ENCODE measurements at places on chromosomes 6 and 20.

- DNase-seq: no peak
Measured at GRCh38 chr6:108764580-108764950, 83.7 kb upstream of the ARMC2 start.

- DNase-seq: no peak
Measured at GRCh38 chr6:9168669-9169068, 733.3 kb upstream of the SLC35B3 start.

- no peak for DNase-seq
Measured at GRCh38 chr20:61891916-61892649, 173.6 kb downstream of the TAF4 start.

DNA sequence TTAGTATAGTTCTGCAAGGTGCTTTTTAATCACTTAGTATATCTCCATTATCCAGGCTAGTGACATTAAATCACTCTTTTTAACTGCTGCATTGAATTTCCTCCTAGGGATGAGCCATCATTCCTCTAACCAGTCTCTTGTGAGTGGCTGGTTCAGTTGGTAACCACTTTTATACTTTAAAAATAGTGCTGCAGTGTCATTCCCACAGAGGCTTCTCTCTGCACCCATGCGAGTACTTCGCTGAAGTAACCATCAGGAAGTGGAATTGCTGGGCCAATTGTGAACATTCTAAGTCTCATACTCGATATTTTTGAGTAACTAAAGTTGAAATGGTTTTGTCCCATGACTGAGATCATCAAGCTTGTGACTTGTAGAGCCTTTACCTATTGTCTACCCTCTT, 2.1 kb downstream of the BTN3A2 start:
- no peak for DNase-seq

- no peak for DNase-seq
Measured at GRCh38 chr6:137495703-137496336, 1.6 kb upstream of the OLIG3 start.

DNA sequence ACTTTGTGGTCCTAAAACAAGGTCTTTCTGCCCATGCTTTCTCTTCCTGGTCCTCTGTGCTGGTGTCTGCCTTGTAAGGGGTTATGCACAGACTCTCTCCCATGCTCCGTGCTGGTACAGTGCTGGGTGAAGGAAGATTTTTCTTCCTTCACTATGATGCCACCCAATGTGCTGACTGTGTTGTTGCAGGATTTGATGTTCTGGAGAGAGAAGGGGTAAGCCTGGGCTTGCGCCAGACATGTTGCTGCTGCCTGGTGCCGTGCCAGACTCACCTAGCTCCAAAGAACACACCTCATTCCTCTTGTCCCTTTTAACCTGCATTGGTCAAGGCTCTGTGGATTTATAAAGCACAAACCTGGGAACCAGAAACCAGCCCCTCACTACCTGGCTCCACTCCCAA, 28.4 kb upstream of the ARMH2 start:
- DNase-seq: no peak

DNA sequence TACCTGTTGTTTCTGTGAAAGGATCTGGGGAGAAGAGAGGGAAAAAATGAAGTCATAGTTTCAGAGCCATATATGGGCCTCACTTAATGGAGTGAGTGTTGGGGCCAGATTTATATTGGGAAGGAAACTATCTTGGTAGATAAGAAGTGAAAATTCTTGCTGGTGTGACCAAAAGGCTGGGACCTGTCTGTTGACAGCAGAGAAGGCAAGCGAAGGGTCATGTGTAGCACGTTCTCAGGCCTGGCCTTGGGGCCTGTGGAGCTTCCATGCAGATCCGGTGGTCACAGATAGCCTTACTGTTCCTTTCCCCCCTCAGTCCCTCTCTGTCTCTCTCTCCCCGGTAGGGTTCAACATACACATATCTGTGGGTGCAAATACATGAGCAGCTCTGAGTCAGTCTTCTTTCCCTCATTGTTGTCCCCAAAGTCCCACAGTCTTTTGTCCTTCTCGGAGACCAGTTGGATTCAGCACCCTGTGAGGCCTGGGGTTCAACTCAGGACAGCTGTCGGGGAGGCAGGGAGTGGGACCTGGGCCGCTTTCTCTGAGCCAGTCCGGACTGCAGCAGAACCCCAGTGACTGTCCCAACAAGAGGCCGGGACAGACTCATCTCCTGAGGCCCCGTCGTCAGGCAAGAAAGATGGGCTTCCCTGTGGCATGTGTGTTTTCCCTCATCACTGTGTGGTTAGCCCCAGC, 34.6 kb downstream of the PPP1R14C start:
- no peak for DNase-seq

DNA sequence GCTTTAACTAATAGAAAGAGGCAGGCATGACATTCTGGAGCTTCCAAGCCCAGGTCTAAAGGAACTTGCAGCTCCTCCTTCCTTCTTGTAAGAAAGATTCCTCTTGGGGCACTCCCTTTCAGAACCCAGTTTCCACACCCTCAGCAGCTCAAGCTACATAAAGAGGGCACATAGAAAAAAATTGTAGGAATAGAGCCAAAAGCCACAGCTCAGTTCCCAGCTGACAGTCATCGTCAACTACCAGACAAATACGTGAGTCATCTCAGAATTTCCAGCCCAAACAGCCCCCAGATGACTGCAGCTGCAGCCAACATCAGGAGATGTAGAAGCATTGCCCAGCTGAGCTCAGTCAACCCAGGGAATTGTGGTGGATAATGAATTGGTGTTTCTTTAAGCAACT, 349.8 kb upstream of the ARID1B start:
- DNase-seq: no peak

DNA sequence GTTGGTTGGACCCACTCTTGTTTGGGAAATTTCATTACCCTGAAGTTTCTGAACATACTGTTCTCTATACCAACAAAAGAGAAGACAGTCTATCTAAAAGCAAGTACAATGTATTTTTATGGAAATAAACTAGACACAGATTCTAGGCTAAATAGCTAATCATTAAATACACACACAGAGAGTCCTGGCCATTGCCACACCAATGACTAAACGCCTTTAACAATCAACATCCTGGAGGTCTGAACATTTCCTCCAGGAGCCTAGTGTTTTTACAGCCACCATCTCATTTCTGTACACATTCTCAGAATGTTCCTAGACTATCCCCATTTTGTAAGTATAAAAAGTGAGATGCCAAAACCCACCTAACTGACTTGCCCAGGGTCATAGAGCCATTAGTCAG, 141.6 kb upstream of the RREB1 start:
- no peak for DNase-seq

- no peak for DNase-seq
Measured at GRCh38 chr20:21361266-21361665, 36.1 kb downstream of the NKX2-4 start.

DNA sequence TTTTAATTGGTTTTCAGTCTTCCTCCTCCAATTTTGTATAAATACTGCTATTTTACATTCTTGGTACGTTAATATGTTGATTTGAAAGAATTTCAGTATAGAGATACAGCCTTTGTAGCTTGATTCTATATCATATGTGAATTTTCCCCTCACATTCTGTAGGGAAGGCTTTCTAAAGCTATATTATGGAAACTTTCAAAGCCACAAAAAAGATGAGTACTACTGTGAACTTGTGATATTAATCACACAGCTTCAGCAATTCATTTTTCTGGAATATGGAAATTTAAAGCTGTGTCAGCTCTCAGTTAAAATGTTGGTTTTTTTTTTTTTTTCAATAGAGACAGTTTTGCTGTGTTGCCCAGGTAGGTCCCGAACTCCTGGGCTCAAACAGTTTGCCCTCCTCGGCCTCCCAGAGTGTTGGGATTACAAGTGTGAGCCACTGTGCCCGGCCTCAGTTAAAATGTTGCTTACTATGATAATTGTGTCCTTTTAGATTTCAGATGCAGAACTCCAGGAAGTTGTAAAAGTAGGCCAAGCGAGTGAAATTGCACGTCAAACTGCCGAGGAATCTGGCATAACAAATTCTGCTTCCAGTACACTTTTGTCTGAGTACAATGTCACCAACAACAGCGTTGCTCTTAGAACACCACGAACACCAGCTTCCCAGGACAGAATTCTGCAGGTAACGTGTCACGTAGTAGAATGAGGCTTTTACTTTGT, 20.6 kb downstream of the CDC5L start:
- DNase-seq: no peak

DNA sequence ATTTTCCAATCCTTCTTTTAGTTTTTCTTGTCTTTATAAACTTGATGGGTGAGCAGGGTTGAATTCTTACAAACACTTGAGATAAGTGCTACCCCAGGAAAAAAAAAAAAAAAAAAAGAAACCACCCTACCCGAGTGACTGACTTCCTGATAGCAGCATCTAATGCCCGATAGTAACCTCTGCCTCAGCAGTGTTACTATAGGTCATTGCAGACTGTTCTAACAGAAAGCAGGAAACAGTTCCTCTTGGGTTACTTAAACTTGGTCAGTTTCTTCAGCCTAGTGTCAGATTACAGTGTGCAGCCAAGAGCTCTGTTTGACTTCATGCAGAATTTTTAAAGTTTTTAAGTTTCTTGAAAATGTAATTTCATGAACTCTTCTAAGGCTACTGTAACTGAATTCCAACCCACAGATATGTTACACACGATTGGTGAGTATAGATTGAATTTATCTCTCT, 2.1 kb downstream of the MYLIP start:
- DNase-seq: peak; percentile 78

GRCh38 chr6:71224011-71224410, 64.6 kb upstream of the OGFRL1 start:
- DNase-seq: no peak

DNA sequence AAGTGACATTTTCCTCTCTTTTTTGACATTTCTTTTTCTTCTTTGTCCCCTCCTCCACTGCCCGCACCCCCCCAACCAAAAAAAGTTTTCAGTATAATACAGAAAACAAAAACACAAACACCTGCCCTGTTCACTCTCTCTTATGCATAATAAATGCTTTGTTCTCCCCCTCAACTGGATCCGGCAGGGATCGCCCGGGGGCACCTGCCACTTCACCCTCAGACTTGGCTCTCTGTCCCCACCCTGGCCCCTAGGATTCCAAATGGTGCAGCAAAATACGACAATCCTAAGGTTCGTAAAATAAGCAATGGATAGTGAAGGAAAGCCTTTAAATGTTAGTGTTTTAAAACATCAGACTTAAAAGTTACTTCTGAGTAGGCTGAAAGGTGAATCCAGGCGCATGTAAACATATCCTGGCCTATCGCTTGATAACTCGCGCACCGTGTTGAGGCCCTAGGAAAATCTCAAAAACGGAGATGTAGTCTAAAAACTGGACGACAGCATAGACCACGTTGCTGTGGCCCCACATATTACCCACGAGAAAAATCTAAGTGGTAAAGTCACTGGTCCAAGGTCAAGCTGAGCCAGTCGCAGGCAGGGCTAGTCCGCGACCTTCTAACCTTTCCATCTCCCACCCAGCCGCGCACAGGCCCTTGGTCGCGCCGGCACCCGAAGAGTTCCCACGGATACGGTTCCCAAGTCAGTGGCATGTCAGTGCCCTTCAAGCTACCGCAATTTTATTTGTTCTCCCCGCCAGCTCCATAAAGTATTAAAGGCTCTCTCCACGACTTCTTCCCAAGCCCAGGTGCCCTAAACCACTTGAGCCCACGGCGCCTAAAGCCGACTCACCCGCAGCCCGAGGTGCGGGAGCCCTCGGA, 130.8 kb downstream of the OGFRL1 start:
- DNase-seq: no peak

DNA sequence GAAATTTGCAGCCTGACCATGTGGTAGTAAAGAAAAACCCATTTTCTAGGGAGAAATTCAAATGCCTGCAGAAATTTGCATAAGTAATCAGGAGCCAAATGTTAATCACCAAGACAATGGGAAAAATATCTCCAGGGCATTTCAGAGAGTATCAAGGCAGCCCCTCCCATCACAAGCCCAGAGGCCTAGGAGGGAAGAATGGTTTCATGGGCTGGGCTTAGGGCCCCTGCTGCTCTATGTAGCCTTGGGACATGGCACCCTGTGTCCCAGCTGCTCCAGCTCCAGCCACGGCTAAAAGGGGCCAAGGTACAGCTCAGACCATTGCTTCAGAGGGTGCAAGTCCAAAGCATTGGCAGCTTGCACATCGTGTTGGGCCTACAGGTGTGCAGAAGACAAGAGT, 117.2 kb upstream of the RALGAPA2 start:
- no peak for DNase-seq

- DNase-seq: no peak
Measured at GRCh38 chr6:155521719-155522118, 66.1 kb upstream of the NOX3 start.

- no peak for DNase-seq
Measured at GRCh38 chr6:96727144-96727543, 110.1 kb downstream of the GPR63 start.

- DNase-seq: no peak
Measured at GRCh38 chr6:21085211-21085610, 508.3 kb upstream of the SOX4 start.

GRCh38 chr6:41940759-41941279, 789 bp downstream of the CCND3 start:
- DNase-seq: peak; percentile 56

- DNase-seq: no peak
Measured at GRCh38 chr6:109445382-109445781, 4.9 kb downstream of the SMPD2 start.

DNA sequence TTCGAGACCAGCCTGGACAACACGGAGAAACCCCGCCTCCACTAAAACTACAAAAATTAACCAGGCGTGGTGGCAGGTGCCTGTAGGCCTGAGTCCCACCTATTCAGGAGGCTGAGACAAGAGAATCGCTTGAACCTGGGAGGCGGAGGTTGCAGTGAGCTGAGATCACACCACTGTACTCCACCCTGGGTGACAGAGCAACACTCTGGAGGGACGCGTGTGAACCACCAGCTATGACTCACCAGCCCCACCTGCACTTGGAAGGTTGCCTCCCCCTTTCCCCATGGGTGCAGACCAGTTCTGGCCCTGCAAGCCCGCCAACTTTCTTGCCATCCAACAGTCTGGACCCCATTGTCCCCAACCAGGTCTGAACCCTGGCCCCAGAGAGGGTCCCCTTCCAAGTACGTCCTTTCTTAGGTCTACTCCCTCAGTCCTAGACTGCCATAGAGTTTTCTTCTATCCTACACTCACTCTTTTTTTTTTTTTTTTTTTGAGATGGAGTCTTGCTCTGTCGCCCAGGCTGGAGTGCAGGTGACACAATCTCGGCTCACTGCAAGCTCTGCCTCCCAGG, 29.2 kb downstream of the ATP9A start:
- DNase-seq: no peak

- DNase-seq: no peak
Measured at GRCh38 chr20:53718142-53719021, 124.7 kb upstream of the ZNF217 start.

- DNase-seq: no peak
Measured at GRCh38 chr6:9623985-9624384, 790.9 kb downstream of the TFAP2A start.

DNA sequence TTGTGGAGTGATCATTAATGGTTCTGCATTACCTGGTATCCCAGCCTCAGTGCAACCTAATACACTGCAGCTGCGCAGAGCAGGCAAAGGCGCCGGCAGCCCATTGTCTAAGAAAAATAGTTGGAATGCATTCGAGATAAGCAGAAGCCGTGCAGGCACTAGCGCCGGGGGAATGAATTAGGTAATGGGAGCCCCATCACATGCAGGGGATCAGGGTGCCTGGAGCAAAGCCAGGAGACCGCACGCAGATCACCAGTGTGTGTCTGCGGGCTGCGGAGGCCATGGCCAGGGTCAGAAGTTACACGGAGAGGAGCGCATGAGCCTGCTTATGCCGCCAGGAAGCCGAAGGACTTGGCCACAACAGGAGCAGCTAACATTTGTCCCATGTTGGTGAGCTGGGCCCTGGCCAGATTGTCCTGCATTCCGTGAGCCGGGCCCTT, 156.8 kb downstream of the DLL1 start:
- no peak for DNase-seq
